ENCODE measurements at places on chromosomes 4 and X. TPM values are rescaled to one million over a fixed set of nuclear protein-coding genes. Genes with fewer than 3 reads are reported as not detected.

Gene USP17L21
- not detected for total RNA-seq

Gene DDIT4L
- 46.5 TPM for total RNA-seq

DNA sequence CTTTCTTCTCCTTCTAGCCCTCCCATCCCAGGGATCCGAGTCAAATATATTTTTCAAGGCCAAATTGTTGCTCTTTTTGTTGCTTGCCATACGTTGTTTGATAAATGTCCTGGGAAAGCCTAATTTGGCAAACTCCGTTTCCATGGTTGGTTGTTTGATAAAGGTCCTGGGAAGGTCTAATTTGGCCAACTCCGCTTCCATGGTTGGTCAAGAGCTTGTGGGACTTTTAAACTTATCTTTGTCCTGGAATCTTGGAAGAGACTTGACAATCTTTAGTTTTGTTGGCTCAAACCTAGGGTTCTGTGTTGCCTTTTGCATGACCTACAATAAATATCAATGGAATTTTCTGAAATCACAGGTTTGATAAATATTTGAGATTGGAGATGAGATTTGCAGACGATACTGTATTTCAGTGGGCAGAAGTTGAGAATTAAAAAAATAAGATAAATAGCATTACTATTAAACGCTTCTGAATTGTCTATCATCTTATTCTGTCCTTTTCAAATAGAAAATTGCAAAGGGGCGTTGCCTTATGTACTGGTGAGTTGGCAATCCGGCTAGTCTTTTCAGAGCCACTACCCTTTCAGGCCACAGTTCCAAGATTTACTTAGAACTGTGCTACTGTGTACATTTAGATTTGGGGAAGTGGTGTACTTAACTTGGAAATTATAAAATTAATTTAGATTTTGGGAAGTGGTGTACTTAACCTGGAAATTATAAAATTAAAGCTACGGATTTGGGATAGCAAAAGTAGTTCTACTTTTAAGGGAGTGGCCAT, 804 bp downstream of the OSTC start:
- no peak for DNase-seq

DNA sequence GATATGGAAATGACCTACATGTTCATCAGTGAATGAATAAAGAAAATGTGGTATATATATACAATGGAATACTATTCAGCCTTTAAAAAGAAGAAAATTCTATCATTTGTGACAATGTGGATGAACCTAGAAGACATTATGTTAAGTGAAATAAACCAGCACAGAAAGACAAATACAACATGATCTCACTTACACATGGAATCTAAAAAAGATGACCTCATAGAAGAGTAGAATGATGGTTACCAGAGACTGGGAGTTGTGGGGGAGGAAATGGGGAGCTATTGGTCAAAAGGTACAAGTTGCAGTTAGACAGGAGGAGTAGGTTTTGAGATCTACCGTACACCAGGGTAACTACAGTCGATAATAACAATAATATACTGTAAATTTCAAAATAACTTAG, 51.5 kb downstream of the WNK3 start:
- no peak for DNase-seq

DNA sequence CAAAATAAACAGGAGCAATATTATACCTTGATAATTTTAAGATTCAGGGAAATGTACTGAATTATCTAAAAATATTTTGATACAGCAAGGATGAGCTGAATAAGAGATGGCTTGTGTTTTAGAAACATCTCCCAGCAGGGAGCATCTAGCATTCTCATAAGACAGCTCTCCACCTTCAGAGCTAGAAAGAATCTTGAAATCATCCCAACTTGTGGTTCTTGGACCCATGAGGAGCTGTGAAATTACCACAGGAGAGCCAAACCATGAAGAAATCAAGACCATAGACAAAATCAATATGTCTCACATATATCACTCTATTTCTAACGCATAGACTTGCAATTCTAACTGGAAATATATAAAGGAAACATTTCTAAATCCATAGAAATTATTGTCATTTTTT, 210.6 kb upstream of the DKK2 start:
- no peak for DNase-seq

DNA sequence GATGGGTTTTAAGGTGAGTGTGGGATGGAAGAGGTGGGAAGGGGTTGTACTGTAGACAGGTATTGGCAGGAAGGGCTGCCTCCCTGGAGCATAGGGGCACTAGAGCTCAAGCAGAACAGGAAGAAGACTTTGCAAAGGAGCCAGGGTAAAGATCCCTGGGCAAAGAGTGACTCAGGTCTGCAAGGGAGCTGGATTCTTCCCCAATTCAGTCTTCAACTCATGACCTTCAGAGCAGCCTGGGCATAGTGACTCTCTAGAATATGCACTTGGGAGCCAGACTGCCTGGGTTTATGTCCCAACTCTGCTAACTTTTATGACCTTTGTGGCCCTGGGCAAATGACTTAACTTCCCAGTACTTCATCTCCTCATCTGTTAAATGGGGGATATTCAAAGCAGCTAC, 4.0 kb downstream of the LONRF3 start:
- DNase-seq, result no peak
